ENCODE measurements at places on chromosomes 3 and 15.

DNA sequence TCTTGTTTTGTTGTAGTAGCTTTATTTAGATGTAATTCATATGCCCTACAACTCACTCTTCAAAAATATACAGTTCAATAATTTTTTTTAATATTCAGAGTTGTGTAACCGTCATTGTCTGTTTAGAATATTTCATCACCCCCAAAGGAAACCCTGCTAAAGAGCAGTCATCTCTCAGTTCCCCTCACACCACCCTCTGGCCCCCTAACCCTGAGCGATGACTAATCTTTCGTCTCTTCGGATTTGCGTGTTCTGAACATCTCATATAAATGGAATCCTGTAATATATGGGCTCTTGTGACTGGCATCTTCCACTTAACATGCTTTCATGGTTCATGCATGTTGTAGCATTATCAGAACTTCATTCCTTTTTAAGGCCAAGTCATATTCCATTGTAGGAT lies 183.8 kb downstream of the ATG7 start:
- no peak for DNase-seq

DNA sequence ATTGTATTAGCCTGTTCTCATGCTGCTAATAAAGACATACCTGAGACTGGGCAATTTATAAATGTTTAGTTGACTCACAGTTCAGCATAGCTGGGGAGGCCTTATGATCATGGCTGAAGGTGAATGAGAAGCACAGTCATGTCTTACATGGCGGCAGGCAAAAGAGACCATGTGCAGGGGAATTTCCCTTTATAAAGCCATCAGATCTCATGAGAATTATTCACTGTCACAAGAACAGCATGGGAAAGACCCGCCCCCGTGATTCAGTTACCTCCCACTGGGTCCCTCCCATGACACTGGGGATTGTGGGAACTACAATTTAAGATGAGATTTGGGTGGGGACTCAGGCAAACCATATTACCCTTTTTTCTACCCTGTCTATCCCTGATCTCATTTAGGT lies 51.5 kb upstream of the MYZAP start:
- DNase-seq = no peak

GRCh38 chr3:145882436-145882835 lies 278.5 kb downstream of the PLOD2 start:
- no peak for DNase-seq

DNA sequence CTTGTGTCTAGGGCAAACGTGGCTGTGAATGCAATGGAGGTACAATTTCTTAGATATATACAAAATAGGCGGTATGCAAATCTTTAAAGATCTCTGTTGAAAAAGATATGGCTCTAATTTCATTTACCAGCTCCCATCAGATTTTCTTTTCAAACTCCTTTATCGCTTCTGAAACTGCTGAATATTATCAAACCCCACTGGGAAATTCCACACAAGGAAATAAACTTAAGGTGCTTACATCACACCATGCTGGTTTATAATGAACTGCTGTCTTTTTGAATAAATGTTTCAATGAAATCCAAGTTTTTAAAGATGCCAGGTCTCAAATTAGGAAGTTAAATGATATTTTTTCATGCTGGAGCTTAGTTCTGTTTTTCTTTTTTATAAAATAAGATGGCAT lies 102.5 kb upstream of the ICE2 start:
- no peak for DNase-seq

DNA sequence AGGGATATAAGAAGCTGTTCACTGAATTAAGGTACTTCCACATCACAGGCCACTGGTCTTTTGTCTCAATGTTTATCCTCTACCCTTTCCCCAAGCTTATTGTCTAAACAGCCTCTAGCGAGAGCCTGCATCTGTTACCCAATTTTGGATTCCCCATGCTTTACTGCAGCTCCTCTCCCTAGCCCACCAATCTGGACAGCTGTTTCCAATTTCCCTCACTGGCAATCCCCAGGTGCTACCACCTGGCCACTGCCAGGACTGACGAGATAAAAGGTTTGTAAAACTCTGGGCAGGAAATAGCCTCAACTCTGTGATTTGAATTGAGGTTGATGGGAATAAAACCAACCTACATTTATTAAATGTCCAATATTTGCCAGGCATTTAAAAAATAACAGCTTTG lies 58.0 kb upstream of the TEX9 start:
- DNase-seq = peak; percentile 94

GRCh38 chr3:149224736-149225594 lies 3.3 kb upstream of the CP start:
- no peak for DNase-seq

GRCh38 chr3:9008550-9009255 lies 45.4 kb upstream of the RAD18 start:
- no peak for DNase-seq

GRCh38 chr15:90386221-90386620 lies 1.8 kb upstream of the IQGAP1 start:
- DNase-seq = no peak

GRCh38 chr15:58457466-58457965 lies 25.7 kb downstream of the LIPC start:
- DNase-seq = no peak
